ENCODE measurements at places on chromosomes 13 and 19.

GRCh38 chr13:112569821-112570220 lies 18.1 kb downstream of the TUBGCP3 start:
- no peak for DNase-seq

- DNase-seq = peak; percentile 89
These were observed 195.6 kb downstream of the GGACT start for GRCh38 chr13:100392709-100393630.

DNA sequence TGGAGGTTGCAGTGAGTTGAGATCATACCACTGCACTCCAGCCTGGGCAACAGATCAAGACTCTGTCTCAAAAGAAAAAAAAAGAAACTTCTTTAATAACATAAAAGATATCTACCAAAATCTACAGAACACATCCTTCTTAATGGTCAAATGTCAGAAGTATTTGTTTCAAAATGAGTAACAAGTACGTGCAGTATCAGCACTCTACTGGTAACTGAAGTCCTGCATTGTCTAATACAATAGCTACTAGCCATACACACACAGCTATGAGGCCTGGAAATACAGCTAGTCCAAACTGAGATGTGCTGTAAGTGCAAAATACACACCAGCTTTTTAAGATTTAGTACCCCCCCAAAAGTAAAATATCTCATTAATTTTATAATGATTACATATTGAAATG lies 88.1 kb downstream of the TSC22D1 start:
- no peak for DNase-seq

GRCh38 chr19:28217022-28217421 lies 995.9 kb downstream of the UQCRFS1 start:
- no peak for DNase-seq

DNA sequence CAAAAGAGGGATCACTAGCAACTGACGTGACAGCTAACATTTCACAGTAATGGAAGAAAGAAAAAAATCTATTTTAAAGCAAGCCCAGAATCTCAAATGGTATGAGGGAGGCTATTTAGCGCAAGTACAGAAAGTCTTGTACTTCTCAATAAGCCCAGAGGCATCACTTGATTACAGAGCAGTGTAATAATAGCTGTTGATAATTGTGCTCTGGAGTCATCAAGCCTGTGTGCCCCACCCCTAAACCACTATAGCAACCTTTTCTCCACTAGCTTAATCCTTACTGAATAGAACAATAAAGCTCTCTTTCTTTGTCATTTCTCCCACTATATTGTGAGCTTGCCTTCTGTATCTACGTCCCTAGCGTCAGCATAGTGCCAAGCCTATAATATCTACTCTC lies 56.6 kb downstream of the FREM2 start:
- DNase-seq = no peak

DNA sequence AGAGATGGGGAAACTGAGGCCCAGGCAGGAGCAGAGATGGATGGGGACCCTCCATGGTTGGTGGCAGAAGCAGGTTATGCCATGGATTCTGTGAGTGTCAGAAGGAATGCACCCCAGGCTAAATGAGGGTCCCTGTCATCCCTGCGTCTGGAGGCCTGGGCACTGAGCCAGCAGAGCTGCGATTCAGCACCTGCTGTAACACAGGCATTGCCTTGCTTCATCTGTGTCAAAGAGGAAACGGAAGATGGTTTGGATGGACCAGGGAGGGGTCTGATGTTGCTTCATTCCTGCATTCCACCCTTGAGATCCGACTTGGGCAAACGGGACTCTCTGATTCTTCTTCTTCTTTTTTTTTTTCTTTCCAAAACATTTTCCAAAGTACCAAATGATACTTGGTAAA lies 1.2 kb downstream of the C5AR1 start:
- DNase-seq = peak; percentile 23

DNA sequence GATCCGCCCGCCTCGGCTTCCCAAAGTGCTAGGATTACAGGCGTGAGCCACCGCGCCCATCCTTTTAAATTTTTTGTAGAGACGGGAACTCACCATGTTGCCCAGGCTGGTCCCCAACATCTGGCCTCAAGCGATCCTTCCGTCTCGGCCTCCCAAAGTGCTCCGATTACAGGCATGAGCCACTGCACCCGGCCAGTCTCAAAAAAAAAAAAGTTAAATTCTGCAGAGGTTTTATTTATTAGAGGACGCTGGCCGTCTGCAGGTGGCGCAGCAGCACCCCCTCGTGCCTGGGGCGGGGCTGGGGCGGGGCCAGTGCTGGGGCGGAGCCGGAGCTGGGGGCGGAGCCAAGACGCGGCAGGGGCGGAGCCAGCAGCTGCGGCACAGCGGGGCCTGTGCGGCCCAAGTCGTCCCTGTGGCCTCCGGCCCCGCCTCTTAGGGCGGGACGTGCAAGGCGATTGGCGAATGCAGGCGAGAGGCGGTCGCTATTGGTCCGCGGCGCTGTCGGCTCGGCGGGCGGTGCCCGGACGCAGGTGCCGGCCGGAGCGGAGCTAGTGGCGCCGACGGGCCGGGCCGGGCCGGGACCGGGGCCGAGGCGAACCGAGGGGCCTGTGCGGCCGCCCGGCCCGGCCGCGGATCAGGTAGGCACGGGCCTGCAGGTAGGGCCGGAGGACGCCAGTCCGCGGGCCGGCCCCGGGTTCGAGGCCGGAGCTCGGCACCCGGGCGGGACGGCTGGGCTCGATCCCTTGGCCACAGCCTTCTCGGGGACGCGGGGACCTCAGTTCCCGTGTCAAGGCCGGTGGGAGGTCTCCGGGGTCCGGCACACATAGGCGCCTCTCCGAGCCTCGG lies at the start of gene MARCHF2:
Gene MARCHF2, plus strand, starts transcription at position 523 of the 846 bp plus-strand sequence. CDS start 8,536 bp downstream, outside the sequence.
- DNase-seq = peak; percentile 99

DNA sequence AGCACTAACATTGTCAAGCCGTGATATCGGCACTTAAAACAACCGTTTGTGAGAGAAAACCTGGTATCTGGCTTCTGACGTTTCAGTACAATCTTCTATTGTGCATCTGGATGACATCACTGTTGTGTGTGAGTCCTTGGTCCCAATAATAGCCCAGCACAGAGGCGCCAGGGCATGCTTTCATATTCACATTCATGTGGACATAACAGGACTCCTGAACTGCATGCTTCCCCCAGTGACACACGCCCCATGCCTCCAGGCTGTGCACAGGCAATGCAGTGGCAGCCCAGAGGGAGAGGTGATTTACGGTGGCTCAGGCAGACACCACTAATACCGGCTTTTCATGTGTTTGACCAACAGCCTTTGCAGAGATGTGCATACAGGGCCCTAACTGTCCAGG lies 58.1 kb downstream of the MRPL57 start:
- peak; percentile 18 for DNase-seq

GRCh38 chr13:86830046-86830445 lies 841.1 kb upstream of the SLITRK5 start:
- no peak for DNase-seq

DNA sequence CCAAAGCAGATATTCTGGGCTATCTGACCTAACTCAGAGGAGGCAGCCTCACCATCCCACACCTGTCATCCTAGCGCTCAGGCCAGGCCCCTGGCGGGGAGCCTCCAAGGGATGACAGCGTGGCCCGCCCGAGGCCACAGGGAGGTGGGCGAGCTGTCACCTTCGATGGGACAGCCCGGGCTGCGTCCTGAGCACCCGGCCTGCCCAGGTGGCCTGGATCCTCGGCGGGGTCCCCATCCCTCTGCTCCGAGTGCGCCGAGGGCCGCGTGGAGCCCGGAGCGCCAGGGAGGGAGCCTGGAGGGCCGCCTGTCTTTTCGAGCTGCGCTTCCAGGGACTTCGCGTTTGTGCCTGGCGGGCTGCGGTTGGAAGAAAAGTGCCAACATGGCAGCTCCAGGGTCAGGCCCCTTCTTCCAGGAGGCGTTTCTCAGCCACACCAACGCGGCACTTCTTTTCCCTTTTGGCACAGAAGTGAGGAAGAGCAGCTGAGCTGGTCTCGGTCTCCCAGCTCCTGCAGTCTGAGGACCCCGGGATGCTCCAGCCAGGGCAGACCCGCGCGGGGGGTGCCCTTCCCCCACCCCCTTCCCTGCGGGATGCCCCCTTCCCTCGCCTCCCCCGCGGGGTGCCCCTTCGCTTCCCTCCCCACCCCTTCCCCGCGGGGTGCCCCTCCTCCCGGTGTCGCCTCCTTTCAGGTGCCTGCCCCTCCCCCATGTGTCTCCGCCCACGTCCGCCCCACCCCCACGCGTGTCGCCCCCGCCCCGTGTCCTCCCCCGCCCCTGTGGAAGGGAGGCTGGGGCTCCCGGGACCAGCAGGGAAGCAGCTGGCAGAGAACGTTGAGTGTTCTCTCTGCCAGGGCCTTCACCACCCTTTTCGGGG lies 42.3 kb downstream of the GJA3 start:
- DNase-seq = peak; percentile 84

- DNase-seq = peak; percentile 41
These were observed 4.9 kb downstream of the MBNL2 start for GRCh38 chr13:97226788-97227627.

GRCh38 chr19:35346193-35347052 lies 1.3 kb upstream of the FFAR1 start:
- DNase-seq = no peak

- DNase-seq = no peak
These were observed 18.3 kb upstream of the CEBPA start for GRCh38 chr19:33320636-33321035.

GRCh38 chr13:41995336-41995735 lies 34.4 kb upstream of the VWA8 start:
- DNase-seq = no peak

- DNase-seq = peak; percentile 23
These were observed 78.8 kb downstream of the TUBGCP3 start for GRCh38 chr13:112509190-112509589.

- no peak for DNase-seq
These were observed 26.0 kb upstream of the GPC6 start for GRCh38 chr13:93200626-93201025.

GRCh38 chr13:66958611-66959010 lies 271.5 kb downstream of the PCDH9 start:
- DNase-seq = no peak

- no peak for DNase-seq
These were observed 324.1 kb upstream of the PCDH9 start for GRCh38 chr13:67554286-67554685.

GRCh38 chr13:21504379-21504778 lies 45.3 kb upstream of the ZDHHC20 start:
- no peak for DNase-seq

GRCh38 chr13:106462710-106463109 lies 72.8 kb downstream of the EFNB2 start:
- DNase-seq = no peak

GRCh38 chr13:48593536-48593935 lies 60.2 kb upstream of the CYSLTR2 start:
- DNase-seq = no peak

- DNase-seq = no peak
These were observed 324.4 kb downstream of the SLITRK1 start for GRCh38 chr13:83557845-83558244.

- DNase-seq = peak; percentile 34
These were observed 321.7 kb downstream of the SUCLA2 start for GRCh38 chr13:47679401-47679800.

GRCh38 chr19:3644351-3645066 lies 17.9 kb upstream of the CACTIN start:
- no peak for DNase-seq

DNA sequence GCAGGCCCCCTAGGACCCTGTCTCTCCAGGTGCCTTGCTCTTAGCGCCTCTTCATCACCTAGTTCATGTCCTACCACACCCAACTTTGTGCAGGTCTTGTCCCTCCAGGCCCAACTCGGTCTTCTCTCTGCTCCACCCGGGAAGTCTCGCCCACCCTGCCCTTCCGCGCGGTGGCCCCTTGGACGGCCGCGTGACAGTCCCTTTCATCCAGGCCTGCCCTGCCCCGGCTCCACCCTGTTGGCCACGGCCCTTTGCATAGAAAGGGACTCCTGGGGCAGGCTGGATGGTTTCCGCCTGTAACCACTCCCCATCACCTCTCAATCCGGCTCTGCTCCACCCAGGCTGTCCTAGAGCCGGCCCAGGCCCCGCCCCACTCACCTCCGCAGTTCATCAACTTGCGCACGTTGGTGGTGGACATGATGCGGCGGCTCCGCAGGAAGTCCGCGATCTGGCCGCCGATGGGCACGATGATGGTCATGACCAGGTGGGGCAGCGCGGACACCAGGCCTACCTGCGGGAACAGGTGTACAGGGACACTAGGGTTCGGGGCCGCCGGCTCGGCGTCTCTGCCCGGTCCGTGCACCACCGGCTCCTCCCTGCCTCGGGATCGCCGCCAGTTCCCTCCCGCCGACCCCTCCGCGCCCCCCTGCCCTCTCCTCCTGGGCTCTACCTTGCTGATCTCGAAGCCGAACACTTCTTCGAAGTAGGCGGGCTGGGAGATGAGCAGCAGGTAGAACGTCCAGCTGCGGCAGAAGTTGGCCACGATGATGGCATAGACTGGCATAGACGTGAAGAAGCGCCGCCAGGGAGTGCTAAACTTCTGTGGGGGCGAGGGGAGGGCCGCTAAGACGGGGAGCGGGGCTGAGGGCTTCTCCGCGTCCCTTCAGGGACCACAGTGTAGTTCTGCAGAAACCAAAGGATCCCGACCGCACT lies 7.2 kb downstream of the GFY start:
- DNase-seq = no peak

GRCh38 chr13:20779405-20779804 lies 5.6 kb upstream of the EEF1AKMT1 start:
- no peak for DNase-seq

DNA sequence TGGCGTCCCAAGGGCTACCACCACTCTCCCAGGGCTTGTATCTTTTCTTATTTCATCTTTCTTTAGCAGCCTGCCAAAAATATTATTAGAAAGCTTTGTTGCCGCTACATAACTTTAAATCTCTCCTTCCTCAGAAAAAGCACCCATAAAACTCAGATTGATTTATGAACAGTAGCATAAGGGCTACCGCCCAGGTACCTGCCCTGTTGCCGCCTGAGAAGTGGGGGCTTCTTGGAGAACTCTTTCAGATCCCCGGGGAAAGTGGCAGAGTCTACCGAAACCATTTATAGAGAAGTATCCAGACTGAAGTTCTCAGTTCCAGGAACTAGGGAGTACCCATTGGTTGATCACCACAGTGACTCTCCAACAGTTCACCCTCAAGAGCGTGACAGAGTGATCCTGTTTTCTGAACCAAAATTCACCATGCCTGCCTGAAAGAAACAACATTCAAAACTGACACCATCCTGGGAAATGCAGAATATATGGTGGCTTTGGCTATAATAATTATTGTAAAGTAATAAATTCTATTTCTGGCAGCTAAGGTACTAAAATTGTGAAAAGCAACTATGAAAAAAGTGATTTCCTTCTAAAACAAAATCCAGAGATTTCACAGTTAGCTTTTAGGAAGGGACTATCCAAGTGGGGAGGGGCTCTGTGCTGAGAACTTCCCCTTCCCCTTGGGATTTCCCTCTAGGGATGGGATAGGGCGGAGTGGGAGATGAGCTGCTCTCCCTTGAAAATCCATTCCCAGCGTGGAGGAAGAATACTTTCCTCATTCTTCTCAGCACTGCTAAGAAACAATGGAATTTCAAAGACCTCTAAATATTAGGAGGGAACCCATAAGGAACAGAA lies 877 bp upstream of the N4BP2L1 start:
- no peak for DNase-seq
